ENCODE measurements at places on chromosomes 6 and 20.

GRCh38 chr20:1842281-1842680, 52.9 kb upstream of the SIRPA start:
- no peak for ATAC-seq

DNA sequence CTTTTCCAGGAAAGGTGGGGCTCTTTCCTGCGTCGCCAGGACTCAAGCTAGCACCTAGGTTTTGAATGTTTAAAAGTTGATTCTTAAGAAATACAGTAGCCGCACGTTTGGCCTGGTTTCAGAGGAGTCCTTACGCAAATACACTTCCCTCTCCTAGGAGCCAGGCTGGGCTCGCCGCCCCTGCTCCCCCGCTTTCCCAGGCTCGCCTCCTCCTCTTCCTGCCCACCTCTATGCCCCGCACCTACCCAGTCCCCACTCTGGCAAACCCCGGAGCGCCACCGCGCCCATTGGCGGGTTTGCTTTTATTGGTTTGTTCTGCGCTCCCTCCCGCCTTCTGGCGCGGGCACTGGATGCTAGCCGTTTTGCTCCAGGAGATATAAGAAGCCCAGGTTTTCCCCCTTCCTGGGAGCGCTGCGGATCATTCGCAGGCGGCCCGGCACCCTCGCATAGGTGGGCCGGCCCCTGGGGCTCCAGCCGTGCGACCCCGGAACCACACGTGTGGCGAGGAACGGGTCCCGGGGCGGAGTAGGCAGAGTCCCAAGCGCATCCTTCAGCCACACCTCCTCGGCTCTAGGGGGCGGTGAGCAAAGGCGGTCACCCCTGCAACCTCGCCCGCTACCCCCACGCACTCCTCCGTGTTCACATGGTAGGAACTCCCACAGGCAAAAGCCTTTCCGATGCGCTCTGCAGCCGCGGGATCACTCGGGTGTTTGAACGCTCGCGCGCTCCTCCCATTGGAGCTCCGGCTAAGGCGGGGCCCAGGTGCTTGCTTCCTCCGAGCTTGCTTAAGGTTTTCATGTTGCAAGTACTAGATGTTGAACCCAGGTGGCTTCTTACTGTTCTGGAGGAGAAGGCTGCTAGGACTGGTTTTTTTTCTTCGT, 119.0 kb downstream of the RTN4IP1 start:
- peak; percentile 76 for ATAC-seq

GRCh38 chr6:80133020-80133419, 26.5 kb downstream of the BCKDHB start:
- ATAC-seq: peak; percentile 48

GRCh38 chr20:10800288-10800687, 126.5 kb upstream of the JAG1 start:
- ATAC-seq: no peak

DNA sequence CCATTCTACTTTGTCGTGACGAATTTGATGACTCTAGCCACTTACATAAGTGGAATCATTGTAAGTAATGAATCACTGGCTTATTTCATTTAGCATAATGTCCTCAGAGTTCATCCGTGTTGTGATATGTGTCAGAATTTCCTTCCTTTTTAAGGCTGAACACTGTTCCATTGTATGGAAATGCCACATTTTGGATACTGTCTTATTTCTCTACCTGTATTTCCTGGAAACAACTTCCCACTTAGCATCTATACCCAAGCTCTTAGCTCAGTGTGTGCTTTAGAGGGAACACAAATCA, 28.8 kb upstream of the GGTLC1 start:
- peak; percentile 37 for ATAC-seq

- no peak for ATAC-seq
Measured at GRCh38 chr6:147166360-147166944, 37.8 kb upstream of the STXBP5 start.

DNA sequence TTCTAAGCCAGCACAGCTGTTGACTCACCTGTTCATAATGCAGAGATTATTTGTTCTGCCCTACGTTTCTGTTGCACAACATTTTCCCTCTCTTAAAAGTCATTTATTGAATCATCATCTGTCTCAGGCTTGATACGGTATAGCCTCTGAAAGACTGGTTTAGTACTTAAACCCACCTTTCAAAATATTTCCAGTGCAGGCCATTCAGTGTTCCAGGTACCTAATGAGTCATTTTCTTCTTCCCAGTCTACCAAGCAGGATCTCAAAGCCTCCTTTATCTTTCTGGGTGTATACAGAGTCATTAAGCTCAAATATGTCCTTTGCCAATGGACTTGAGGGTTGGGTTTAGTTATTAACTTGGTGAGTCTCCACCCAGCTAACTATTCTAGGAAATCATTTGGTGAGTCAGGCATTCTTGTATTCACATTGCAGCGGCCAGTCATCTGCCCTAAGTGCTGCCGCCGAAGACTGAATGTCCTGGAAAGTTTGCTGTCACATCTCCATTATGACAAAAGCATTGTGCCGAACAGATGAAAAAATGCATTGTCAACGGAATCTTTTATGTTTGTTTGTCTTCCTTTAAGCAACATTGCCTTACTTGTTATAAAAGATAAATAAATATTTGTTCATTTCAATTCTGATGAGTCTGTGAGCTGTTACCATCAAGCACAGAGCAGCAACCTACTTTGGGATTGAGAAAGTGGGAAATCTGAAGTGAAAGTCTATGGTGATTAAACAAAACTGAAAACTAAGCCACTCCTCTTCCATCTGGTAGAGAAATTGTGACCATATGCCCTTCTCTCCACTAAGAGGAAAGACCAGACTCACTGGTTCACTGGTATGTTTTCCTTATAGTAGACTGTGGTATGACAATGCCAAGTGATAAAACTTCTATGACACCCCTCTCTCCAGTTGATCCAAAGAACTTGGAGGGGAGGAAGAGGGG, 14.3 kb upstream of the FAM135A start:
- peak; percentile 94 for ATAC-seq

- ATAC-seq: peak; percentile 38
Measured at GRCh38 chr6:159691133-159691962, 1.7 kb downstream of the SOD2 start.

DNA sequence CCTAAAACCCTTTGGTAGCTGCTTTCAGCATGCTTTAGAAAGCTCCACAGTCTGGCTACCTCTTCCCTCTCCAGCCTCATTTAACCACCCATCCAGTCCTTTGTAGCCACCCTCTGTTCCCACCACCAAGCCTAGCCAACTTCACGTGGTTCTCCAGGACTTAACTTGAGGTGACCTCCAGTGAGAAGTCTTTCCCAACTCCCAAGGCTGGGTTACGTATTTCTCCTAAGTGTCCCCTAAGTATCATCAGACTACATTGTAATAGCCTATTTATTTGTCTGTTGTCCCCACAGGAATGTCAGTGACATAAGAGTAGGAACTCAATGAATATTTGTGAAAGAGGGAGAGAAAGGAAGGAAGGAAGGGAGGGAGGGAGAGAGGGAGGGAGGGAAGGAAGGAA, 431.9 kb upstream of the JARID2 start:
- ATAC-seq: no peak

DNA sequence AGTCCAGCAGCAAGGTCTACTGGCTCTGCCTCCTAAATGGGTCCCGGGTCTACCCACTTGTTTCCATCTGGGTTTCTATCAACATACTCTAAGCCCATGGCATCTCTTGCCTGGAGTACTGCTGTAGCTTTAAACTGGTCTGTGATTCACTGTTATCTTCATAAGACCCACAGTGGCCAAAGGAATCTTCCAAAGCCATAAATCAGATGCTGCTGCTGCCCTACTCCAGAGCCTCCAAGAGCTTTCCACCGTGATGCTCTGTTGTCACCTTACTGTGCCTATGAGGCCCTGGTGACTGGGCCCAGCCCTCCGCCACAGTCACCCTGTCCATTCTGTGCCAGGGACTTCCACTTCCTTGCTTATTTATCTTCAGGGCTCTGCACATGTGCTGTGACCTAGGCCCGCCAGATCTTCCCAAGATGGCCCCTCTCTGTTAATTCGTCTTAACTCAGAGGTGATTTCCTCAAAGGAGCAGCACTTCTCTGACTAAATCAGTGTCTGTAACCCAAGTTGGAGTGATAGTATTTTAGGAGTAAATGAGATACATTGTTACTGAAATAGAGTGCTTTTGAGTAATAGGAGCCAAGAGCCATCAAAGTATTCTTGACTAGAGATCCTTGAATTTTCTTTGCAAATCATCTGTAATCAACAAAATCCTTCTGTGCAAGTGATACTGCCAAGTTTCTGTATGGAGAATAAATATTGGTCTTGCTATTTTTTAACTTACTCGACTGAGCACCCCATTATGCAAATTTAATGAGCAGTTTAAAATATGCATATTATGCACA, 102.5 kb downstream of the PPP1R14C start:
- ATAC-seq: no peak

DNA sequence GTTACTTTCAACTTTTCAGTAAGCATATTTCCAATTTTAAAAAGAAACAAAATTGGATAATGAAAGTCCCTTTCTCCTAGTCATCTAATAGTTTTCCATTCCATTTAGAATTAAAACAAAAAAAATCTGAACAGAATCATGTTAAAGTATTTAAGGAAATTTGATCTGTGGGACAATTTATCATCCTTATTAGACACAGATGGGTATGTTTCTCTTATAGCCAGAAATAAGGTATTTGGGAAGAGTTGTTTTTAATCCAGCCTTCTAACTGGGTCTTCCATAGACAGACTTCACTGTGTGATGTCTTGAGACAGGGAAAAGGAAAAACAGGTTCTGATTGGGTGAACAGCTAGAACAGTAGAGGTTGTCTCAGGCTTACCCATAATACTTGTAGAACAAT, 39.5 kb upstream of the STXBP5 start:
- ATAC-seq: no peak

GRCh38 chr6:10458287-10458686, 43.4 kb upstream of the TFAP2A start:
- no peak for ATAC-seq

- no peak for ATAC-seq
Measured at GRCh38 chr20:20816969-20817755, 104.7 kb upstream of the RALGAPA2 start.

GRCh38 chr6:149045404-149045803, 272.1 kb upstream of the TAB2 start:
- no peak for ATAC-seq

GRCh38 chr6:145670311-145670710, 65.0 kb downstream of the EPM2A start:
- no peak for ATAC-seq

DNA sequence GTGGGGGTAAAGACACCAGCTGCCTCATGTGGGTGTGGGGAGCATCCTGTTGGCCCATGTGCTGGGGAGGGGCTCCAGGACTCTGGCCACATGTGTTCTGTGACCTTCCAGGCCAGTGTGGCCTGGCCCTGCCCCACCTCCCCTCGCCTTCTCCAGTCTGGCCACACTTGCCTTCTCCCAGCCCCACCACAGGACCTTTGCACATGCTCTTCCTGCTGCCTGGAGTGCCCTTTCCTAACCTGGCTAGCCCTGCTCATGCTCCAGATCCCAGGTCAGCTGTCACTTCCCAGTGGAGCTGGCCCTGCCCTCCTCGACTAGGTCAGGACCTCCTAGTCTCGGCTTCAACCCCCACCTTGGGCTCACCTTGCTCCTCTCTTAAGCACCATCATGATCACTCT, 183.8 kb downstream of the CDH4 start:
- ATAC-seq: no peak

DNA sequence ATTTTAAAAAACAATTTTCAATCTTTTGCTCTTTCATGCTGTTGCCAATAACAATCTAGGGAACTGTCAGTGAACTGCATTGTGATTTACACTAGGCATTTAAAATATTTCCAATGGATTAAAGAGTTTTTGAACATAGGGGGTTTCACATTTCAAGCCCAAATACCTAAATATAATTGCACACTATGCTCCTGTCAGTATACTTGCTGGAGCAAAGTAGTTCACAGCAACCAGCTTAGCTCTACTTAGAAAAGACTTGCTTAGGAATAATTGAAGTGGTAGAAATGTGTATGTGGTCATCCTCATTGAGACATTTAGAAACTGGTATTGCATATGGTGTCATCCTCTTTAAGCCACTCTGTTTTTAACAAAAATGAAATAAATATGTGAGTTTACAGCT, 41.7 kb upstream of the REV3L start:
- no peak for ATAC-seq

- ATAC-seq: peak; percentile 84
Measured at GRCh38 chr20:18973529-18974173, 160.1 kb downstream of the SCP2D1 start.

DNA sequence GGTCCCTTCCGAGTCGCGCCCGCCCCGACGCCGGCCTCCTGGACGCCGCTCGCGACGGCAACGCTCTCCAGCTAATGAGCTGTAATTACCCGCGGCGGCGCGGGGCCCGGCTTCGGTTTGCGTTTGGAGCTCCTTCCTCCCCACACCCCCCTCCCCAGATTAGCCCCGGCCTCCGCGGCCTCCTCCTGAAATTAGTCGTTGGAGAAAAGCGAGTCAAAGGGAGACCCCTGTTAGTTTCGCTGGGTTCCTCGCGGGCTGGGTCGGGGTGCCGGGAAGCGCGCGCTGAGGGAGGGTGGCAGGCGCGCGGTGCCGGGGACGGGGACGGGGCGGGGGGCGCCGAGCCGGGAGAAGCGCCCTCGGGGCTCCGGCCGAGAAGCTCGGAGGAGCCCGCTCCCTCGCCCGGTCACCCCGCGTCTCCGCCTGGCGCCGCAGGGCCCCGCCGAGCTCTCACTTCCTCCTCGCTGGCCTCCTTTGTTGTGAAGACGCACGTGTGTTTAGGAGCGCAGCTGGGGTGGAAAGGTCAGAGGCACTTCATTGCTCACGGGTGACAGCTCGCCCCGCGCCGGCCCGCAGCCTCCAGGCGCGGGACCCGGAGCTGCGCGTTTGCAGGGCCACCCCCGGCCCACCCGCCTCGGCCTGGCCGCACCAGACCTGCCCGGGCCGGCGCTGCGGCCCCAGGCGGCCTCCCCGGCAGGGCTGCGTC, 4.9 kb downstream of the FOXC1 start:
- ATAC-seq: no peak

DNA sequence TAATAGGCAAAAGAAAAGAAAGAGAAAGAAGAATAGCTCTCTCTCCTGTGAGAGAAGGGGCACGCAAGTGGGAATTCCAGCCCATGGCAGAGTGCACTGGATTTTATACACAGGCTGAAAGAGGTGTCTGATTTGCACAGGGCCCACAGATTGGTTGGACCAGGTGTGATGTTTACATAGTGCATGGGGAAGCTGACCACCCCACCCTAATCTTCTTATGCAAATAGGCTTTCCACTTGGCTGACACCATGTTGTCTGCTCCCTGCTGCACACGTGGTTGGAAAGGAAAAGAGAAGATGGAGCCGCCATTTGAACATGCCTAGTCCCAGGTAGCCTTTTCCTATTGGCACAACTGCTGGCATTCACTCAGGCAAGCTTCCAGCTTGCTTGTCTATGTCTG, 20.2 kb downstream of the MICA start:
- no peak for ATAC-seq

DNA sequence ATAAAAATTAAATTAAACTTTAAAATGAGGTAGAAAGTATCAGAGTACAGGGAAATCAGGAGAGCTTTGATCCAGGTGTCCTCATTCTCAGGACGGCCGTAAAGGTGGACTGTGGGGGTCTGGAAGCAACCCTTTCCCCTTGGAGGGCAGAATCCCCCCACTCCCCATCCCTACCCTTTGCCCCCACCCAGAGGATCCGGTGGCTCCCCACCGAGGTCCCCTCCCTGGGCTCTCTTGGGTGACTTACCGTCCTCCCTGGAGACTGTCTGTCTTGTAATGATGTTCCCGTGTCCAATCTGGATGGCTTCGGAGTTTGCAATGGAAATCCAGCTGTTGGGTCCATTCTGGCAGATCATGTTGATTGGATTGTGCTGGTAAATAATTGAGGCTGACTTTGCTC, 7.3 kb downstream of the ZBP1 start:
- ATAC-seq: no peak
